Muscle of back (tissue), 13 donors: ENCODE measurements at places on chromosomes 13 and 19. TPM values are rescaled to one million over a fixed set of nuclear protein-coding genes. Genes with fewer than 3 reads are reported as not detected.

The FAM216B gene
- polyA plus RNA-seq: 0.09 TPM

The OR4F17 gene
- not detected for polyA plus RNA-seq

The IL11 gene
- polyA plus RNA-seq: 0.66 TPM

The C19orf18 gene
- polyA plus RNA-seq: 0.91 TPM

The CBLC gene
- 2.8 TPM for polyA plus RNA-seq

The KLF1 gene
- 1.3 TPM for polyA plus RNA-seq

The DIAPH3 gene
- 10.6 TPM for polyA plus RNA-seq

The TNFSF13B gene
- 1.4 TPM for polyA plus RNA-seq

The RELB gene
- polyA plus RNA-seq: 4.2 TPM

The MYH14 gene
- 32.3 TPM for polyA plus RNA-seq

The ZNF850 gene
- polyA plus RNA-seq: 1.3 TPM

The DHDH gene
- not detected for polyA plus RNA-seq

The ZNF440 gene
- polyA plus RNA-seq: 8.8 TPM

The DOHH gene
- polyA plus RNA-seq: 8.9 TPM

The SWSAP1 gene
- polyA plus RNA-seq: 0.86 TPM

The TEX26 gene
- not detected for polyA plus RNA-seq

The GPR183 gene
- polyA plus RNA-seq: 3.3 TPM

The CFD gene
- 2.0 TPM for polyA plus RNA-seq

The HCST gene
- polyA plus RNA-seq: 3.7 TPM

The CATSPERD gene
- not detected for polyA plus RNA-seq

The NOP53 gene
- polyA plus RNA-seq: 532 TPM

The FBXO27 gene
- 2.2 TPM for polyA plus RNA-seq

The NEK5 gene
- 0.92 TPM for polyA plus RNA-seq

The TUBA3C gene
- polyA plus RNA-seq: not detected

The FUT1 gene
- polyA plus RNA-seq: 1.9 TPM

The MED4 gene
- polyA plus RNA-seq: 55.7 TPM

The PNMA8B gene
- 3.4 TPM for polyA plus RNA-seq

The ACTMAP gene
- polyA plus RNA-seq: 11.6 TPM

The CALR3 gene
- not detected for polyA plus RNA-seq

The VSTM2B gene
- polyA plus RNA-seq: 0.52 TPM

The ASF1B gene
- 8.1 TPM for polyA plus RNA-seq

The COL5A3 gene
- 64.7 TPM for polyA plus RNA-seq

The RGS9BP gene
- polyA plus RNA-seq: 0.10 TPM

The SKA3 gene
- 4.4 TPM for polyA plus RNA-seq

The ZNF486 gene
- 6.4 TPM for polyA plus RNA-seq

The SIGLEC5 gene
- polyA plus RNA-seq: 0.11 TPM

The LRRC4B gene
- polyA plus RNA-seq: 11.2 TPM

The PTGIR gene
- 3.1 TPM for polyA plus RNA-seq

The VSTM1 gene
- not detected for polyA plus RNA-seq

The TBXA2R gene
- 3.7 TPM for polyA plus RNA-seq

The DKKL1 gene
- polyA plus RNA-seq: 1.9 TPM

The ANO8 gene
- 6.1 TPM for polyA plus RNA-seq

The SPRY2 gene
- 73.7 TPM for polyA plus RNA-seq

The DBP gene
- polyA plus RNA-seq: 4.6 TPM

The WTIP gene
- polyA plus RNA-seq: 14.4 TPM

The ZNF667 gene
- 10.5 TPM for polyA plus RNA-seq

The CEACAM7 gene
- polyA plus RNA-seq: not detected

The NLRP9 gene
- polyA plus RNA-seq: not detected

The EBPL gene
- 21.2 TPM for polyA plus RNA-seq

The CPT1C gene
- 9.9 TPM for polyA plus RNA-seq

The ZIC2 gene
- 0.15 TPM for polyA plus RNA-seq

The DMKN gene
- 53.6 TPM for polyA plus RNA-seq

The GRIN2D gene
- polyA plus RNA-seq: 2.5 TPM

The KIR2DL3 gene
- not detected for polyA plus RNA-seq

The PDX1 gene
- polyA plus RNA-seq: not detected

The ZNF112 gene
- 5.3 TPM for polyA plus RNA-seq

The SULT2A1 gene
- polyA plus RNA-seq: not detected

The SMIM24 gene
- not detected for polyA plus RNA-seq

The ZNF415 gene
- polyA plus RNA-seq: 10.3 TPM
